ENCODE measurements at places on chromosomes 2 and 18.

- no peak for DNase-seq
Observed at GRCh38 chr2:12131975-12132374, 385.5 kb downstream of the LPIN1 start.

- DNase-seq = no peak
Observed at GRCh38 chr2:77520641-77521547, 1.3 kb downstream of the LRRTM4 start.

- DNase-seq = no peak
Observed at GRCh38 chr2:160499865-160500264, 6.3 kb upstream of the RBMS1 start.

- DNase-seq = no peak
Observed at GRCh38 chr2:156892467-156893281, 364.8 kb upstream of the GALNT5 start.

GRCh38 chr2:38907743-38908562, 18.3 kb downstream of the ARHGEF33 start:
- DNase-seq = no peak

DNA sequence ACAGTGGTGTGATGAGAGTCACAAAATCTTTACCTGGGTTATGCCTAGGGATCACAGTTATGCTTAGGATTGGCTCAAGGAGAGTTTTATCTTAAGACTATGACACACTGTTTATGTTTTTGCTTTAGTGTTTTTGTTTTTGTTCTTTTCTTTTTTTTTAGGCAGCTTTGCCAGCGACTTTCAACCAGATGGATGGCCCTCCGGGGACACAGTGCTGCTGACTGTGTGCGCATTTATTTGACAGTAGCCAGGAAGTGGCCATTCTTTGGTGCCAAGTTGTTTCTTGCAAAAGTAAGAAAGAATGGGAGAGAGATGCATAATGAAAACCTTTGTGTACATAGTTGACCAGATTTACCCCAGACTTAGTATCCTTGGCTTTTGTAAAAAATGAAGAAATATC, 15.1 kb upstream of the DYNC2LI1 start:
- DNase-seq = no peak

DNA sequence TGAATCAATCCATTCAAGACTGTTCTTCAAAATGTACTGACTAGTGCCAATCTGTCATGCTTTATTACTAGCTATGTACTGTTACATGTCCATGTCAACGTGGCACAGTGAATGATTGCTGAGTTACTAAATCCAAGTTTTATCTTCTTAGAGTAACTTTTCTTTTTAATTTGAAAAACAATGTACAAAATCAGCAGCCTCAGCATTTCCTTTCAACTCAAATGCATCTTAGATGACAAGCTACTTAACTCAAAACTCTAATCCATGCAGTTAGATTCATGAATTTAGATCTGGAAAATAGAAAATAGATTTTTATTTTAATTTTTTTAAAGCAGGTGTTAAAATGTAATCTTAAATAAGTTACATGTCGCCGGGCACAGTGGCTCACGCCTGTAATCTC, 174.2 kb downstream of the CAPN13 start:
- no peak for DNase-seq

- no peak for DNase-seq
Observed at GRCh38 chr2:66390811-66391210, 44.1 kb upstream of the MEIS1 start.

GRCh38 chr18:24185805-24186204, 46.9 kb downstream of the CABYR start:
- no peak for DNase-seq
